ENCODE measurements at places on chromosomes 13 and 19. TPM values are rescaled to one million over a fixed set of nuclear protein-coding genes. Genes with fewer than 3 reads are reported as not detected.

Gene NPHS1
- total RNA-seq = not detected

Gene AMER2
- total RNA-seq = not detected

Gene NCAN
- total RNA-seq = not detected

Gene MUC16
- under 0.01 TPM for total RNA-seq

Gene RAB8A
- total RNA-seq = 32.0 TPM

Gene KISS1R
- total RNA-seq = 0.43 TPM

Gene IGFL2
- 0.48 TPM for total RNA-seq

Gene CLIP3
- total RNA-seq = not detected

Gene SYNGR4
- not detected for total RNA-seq

Gene BST2
- 26.3 TPM for total RNA-seq

Gene KASH5
- not detected for total RNA-seq

Gene C2CD4C
- total RNA-seq = 1.7 TPM

Gene ZNF577
- total RNA-seq = 4.3 TPM

Gene NR2C2AP
- 27.2 TPM for total RNA-seq

Gene ERCC2
- 6.0 TPM for total RNA-seq

Gene MAB21L1
- under 0.01 TPM for total RNA-seq

Gene SLC25A42
- total RNA-seq = 1.4 TPM

Gene UBXN6
- total RNA-seq = 95.7 TPM

Gene FBXO27
- total RNA-seq = 9.6 TPM

Gene PNMA8A
- 2.3 TPM for total RNA-seq

Gene CRYL1
- 27.2 TPM for total RNA-seq

Gene JUNB
- total RNA-seq = 221 TPM

Gene CGB5
- total RNA-seq = 0.24 TPM

Gene ZNF256
- 4.9 TPM for total RNA-seq

Gene PRX
- total RNA-seq = 1.9 TPM

Gene ZNF432
- 8.1 TPM for total RNA-seq

Gene APOC1
- total RNA-seq = 4.3 TPM

Gene FAM32A
- total RNA-seq = 108 TPM

Gene LRRC63
- total RNA-seq = not detected

Gene PSG4
- 7.0 TPM for total RNA-seq

Gene LGI4
- under 0.01 TPM for total RNA-seq

Measured in tracheal epithelial cell (primary cell).